NCI-H510A treated with DMSO at 0.1 percent for 48 hours (cell line): ENCODE measurements at places on chromosomes 2 and 18.

DNA sequence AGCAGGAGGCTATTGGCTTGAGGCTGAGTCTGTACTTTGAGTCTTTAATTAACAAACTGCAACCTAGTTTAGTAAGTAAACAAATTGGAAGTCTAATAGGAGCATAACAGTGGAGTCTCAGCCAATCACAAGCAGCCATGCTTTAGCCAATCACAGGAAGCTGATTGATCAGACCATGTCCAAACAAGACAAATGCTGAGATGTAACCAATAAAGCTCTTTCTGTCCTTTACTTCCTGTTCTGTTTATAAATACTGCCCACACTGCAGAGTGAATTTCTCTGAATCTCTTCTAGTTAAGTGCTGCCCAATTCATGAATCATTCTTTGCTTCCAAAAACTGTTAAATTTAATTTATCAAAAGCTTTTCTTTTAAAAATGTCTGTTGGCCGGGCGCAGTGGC, 146.6 kb upstream of the DLX2 start:
- no peak for DNase-seq

DNA sequence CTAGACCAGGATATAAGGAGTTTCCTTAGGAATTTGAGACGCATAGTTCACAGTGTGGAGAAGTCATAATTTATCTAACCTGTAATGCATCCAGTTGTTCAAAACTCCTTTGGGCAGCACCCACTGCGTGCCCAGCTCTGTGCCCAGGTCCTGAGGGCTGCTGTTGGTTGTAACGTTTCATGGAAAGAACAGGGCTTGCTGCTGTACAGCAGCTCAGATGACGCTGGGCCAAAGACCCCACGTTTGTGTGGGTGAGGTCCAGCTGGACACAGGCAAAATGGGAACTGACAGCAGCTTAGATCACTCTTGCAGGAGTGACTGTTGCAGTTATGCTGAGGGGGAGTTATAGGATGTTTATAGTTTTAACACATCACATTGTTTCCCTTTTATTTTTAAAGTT, 30.0 kb upstream of the HS6ST1 start:
- no peak for DNase-seq

DNA sequence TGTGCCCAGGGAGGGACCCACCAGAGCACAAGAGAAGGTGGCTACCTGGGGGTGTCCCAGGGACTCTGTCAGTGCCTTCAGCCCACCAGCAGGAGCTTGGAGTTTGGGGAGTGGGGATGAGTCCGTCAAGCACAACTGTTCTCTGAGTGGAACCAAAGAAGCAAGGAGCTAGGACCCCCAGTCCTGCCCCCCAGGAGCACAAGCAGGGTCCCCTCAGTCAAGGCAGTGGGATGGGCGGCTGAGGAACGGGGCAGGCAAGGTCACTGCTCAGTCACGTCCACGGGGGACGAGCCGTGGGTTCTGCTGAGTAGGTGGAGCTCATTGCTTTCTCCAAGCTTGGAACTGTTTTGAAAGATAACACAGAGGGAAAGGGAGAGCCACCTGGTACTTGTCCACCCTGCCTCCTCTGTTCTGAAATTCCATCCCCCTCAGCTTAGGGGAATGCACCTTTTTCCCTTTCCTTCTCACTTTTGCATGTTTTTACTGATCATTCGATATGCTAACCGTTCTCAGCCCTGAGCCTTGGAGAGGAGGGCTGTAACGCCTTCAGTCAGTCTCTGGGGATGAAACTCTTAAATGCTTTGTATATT, 14.0 kb downstream of the ITM2C start:
- DNase-seq = no peak

GRCh38 chr18:59067873-59068272, 71.8 kb upstream of the SEC11C start:
- DNase-seq = no peak

GRCh38 chr2:16425462-16426336, 239.9 kb downstream of the CYRIA start:
- DNase-seq = peak; percentile 10

- DNase-seq = no peak
Measured at GRCh38 chr2:201128933-201129505, 13.1 kb downstream of the CFLAR start.

DNA sequence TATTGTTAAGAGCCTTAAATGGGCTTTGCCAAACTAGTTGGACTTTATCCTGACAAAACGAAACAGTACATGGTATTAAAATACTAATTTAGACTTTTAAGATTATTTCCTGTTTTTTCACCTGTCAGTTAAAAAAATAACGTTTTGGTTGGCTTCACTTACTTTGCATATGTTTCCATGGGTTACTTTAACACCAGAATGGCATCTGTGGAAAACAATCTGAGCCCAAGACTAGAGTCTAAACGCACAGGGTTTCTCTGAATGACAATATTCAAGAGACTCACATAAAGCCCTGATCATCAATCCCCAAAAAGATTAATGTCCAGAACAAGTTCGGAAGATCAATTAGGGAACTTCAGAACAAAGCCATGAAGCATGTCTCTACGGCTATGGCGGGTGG, 888.0 kb downstream of the EPHA4 start:
- no peak for DNase-seq

- no peak for DNase-seq
Measured at GRCh38 chr2:163698857-163699256, 37.0 kb downstream of the FIGN start.

DNA sequence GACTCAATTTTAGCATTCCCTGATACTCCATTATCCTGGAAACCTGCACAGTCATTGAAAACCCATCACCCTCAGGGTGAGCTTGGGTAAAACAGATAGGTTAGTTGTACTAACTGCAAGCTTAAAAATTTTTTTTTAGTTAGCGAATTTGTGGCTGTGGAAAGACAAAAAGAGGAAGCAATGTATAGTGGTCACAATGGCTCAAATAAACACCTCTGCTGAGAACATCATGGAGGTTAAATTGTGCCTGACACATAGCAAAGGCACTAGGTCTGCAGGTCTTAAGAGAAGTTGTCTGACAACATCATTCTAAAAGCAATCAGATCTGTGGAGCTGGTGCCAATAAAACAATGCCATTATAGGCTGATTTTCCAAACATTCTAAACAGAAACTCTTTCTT, 84.4 kb upstream of the CAVIN2 start:
- no peak for DNase-seq

- no peak for DNase-seq
Measured at GRCh38 chr2:97911922-97912575, 83.7 kb downstream of the TMEM131 start.

GRCh38 chr2:105760191-105760590, 15.5 kb downstream of the NCK2 start:
- no peak for DNase-seq

GRCh38 chr2:154912215-154912614, 213.7 kb downstream of the KCNJ3 start:
- DNase-seq = no peak

DNA sequence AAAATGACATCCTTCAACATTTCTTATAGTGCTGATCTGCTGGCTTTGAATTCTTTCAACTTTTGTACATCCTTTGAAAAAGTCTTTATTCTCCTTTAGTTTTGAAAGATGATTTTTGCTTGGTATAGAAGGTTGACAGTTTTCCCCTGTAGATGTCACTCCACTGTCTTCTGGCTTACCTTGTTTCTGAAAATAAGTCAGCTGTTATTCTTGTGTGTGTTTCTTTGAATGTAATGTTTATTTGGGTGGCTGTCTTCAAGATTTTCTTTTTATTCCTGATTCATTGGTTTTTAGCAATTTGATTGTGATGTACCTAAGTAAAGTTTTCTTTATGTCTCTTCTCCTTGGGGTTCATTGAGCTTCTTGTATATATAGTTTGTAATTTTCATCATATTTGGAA, 47.6 kb downstream of the ACTR3 start:
- no peak for DNase-seq
